Kidney capillary endothelial cell (primary cell): ENCODE measurements at places on chromosomes 1 and 21.

DNA sequence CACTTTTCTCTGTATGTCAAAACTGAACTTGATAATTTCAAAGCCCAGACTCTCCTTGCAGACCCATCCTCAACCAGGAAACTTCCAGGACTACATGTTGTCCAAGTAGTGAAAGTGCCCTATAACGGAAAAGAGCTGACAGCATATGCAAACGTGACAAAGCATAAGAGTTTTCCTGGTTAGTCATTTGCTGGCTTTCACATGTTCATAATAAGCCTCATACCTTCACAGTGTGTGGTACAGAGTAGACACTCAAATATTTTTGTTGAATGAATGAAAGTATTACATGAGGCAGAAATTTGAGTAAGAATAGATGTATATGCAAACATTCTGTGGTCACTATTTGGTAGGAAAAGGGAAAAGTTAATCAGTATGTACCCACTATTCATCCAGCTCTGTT lies 473.3 kb downstream of the MRPL39 start:
- DNase-seq, result no peak

DNA sequence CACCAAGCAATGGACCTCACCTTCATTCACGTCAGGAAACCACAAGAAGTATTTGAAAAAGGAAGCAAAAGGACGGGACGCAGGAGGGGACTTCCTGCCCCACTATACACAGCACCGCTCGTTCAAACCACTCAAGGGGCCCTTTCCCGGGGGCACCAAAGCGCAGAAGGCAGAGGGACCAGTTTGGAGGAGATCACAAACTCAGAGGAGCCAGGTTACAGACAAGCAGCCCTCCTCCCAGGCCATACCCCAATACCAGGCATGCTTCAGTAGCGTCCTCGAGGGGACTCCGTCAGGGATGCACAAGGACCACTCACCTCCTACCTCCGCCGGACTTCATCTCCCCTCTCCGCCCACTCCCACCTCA lies 685 bp downstream of the CRTC2 start:
- DNase-seq, result no peak

DNA sequence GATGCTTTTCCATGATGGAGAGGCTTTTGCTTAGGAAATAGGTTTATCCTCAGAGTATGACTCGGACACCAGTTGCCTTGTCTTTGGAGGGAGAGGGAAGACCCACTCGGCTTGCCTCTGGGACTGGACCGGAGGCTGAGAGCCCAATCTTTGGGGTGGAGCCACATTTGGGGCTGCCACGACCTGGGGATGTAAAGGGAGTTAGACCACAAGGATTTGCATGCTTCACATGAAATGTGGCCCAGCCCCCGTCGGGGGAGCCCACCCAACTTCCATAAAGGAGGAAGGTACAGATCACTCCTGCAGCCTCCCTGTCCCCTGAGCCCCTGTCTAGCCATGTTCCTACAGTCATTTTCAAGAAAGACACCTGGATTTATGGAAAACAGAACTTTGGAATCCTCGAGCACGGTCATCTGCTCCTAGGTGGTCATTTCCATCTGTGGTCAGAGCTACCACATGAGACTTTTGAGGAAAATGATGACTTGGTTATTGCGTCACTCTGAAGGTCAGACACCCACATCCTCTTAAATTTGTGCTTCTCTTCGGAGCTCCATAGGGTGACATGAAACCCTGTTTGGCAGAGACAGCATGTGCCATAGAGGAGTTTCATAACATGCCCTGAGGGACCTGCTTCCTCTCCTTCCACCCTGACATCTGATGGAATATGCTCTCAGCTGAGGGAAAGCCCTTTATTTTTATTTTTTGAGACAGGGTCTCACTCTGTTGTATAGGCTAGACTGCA lies 99.4 kb upstream of the SLC45A1 start:
- DNase-seq, result no peak

DNA sequence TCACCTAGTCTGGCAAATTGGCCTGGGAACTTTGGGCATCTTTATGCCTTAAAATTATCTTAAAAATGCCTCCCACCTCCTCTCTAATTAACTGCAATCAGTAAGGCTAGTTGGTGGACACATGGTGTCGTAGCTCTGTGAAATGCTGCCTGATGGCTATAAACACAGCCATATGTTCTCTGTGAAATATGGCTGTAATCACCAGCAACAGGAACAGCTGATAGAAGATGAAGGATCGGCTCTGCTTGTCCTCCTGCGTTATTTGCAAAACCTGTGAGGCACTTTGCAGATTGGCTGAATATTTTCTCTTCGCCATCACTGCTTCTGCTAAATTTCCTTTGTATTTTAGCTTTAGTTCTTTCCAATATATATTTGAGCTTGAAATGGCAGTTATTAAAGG lies 419.6 kb downstream of the RWDD3 start:
- no peak for DNase-seq

DNA sequence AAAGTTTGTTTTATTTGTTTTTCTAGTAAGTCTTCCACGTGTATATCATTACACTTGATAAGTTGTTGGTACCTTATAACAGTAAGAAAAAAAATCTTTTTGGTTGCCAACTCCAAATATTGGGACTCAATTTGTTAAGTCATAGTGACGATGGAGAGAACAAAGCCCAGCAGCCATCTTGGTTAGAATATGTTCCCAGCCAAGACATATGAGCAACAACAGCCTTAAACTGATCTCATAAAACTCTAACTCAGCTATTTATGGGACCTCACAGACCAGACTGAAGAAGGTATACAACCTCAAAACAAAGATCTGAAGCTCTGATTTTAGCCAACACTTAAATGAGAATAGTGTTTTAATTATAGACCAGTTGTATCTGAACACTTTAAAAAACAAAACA lies 281.3 kb downstream of the VAV3 start:
- no peak for DNase-seq

DNA sequence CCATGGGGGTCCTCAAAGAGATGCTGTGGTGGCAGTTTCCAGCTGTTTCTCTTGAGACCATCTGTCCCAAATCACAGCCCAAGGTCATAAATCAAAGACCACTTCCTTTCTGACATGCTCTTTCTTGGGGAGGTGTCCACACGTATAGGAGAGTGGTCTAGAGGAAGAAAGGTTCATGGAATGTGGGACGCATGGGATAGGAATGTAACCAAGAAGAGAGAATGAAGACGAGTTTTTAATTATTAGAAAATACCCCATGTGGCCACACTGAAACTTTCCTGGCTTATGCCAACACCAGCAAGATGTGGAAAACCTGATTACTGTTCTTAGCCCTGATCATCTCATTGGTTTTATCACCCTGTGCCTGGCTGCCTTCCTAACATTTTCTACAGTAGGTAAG lies 124.2 kb upstream of the IFFO2 start:
- no peak for DNase-seq

DNA sequence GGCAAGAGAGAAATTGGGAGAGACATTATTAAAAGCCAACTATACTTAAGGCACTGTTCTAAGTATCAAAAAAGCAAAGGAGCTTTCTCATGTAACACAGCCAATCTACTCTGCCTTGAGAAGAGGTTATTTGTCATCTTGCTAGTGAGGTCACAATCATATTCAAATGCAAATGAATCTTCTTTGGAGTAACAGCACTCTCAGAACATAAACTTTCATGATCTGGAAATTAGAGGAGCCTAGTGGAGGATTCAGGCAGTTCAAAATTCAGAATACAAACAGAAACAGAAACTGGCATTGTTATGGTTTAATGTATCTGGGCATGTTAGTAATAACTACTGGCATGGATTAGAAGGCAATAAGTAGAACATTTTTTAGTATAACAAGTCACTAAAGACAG lies 57.4 kb downstream of the ARID4B start:
- DNase-seq, result no peak

GRCh38 chr21:25870084-25870483 lies 135.3 kb downstream of the GABPA start:
- no peak for DNase-seq

GRCh38 chr1:88877382-88877825 lies 14.0 kb downstream of the GTF2B start:
- DNase-seq, result peak; percentile 35

GRCh38 chr1:92446546-92446945 lies 40.2 kb downstream of the GFI1 start:
- no peak for DNase-seq

DNA sequence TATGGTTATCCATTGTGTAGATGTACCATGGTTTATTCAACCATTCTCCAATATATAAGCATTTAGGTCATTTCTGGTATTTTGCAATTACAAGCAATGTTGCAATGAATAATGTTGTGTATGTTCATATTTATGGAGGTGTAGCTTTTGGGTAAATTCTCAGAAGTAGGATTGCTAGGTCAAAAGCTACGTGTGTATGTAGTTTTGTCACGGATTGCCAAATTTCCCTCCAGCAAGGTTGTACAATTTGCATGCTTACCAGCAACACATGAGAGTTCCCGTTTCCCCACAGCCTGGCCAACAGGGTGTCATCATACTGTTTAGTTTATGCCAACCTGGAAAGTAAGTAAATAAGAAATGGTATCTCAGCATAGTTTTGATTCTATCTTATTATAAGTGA lies 36.3 kb downstream of the IGSF5 start:
- no peak for DNase-seq

- DNase-seq, result no peak
These were observed 47.2 kb upstream of the PAX7 start for GRCh38 chr1:18583326-18583941.

DNA sequence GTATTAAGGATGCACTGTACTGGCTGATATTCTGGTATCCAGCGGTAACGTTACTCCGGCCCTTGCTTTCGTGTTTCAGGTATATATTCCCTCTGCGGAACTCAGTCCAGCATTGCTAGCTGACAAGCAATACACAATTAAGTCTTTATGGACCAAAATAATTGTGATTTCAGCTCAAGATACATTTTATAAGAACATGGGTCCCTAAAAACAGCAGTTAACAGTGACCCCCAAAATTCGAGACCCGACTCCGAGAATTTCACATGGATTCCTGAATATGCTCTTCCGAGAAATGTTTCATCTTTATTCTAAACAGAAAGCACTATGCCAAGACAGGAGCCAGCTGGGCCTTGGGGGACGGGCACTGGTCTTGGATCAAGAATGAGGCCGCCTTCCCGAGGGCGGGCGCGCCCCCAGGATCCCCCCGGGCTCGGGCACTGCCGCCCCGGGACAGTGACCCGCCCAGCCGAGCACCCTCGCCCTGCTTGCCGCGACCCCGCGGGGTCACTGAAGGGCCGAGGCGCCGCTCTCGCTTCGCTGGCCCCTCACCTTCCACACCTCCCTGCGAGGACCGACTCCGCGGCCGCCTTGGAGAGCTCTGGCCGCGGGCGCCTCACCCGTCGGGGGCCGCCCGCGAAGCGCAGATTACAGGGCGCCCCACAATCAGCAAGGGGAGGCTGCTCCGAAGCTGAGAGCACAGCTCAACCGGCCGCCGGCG lies 610 bp downstream of the SCYL3 start:
- DNase-seq, result peak; percentile 24

DNA sequence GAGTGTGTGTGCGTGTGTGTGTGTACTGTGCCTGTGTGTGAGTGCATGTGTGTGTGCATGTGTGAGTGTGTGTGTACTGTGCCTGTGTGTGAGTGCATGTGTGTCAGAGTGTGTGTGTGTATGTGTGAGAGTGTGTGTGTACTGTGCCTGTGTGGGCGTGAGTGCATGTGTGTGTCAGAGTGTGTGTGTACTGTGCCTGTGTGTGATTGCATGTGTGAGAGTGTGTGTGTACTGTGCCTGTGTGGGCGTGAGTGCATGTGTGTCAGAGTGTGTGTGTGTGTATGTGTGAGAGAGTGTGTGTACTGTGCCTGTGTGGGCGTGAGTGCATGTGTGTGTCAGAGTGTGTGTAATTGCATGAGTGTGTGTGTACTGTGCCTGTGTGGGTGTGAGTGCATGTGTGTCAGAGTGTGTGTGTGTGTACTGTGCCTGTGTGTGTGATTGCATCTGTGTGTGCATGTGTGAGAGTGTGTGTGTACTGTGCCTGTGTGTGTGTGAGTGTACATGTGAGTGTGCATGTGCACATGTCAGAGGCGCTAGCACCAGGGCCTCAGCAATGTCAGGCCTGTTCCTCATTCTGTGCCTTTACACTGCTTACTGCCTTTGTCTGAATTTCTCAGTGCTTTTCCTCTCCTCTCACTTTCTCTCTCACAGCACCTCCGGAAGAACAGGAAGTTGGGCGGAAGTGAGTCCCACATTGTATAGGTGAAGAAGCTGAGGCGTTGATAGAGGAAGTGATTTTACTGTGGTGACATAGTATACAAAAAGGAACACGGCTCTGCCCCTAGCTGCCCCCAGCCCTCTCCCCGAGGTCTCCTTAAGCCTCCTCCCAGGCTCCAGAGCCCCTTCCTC lies 4.9 kb downstream of the SLC5A9 start:
- DNase-seq, result peak; percentile 72

- DNase-seq, result peak; percentile 98
These were observed 11.6 kb downstream of the LMNA start for GRCh38 chr1:156126043-156126629.

- no peak for DNase-seq
These were observed 255.8 kb downstream of the RHOU start for GRCh38 chr1:228990906-228991569.

DNA sequence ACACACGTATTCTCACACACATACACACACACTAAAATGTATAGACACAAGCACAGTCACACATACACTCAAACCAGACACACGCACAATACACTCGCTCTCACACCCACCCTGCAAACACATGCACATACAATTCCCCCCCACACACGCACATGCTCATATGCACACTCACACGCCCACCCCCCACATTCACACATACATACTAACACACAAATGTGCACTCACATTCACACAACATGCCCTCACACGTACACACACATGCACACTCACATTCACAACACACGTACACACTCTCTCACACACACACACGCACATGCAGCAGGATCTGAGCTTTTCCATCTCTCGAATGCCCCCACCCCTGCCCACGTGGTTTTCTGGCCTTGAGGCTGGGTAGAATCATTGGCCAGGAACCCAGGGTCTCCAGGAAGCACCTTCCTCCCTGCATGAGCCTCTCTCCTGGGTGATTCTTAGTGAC lies 589.7 kb downstream of the PTPRU start:
- DNase-seq, result no peak

GRCh38 chr1:213507472-213508223 lies 456.6 kb downstream of the RPS6KC1 start:
- DNase-seq, result no peak

DNA sequence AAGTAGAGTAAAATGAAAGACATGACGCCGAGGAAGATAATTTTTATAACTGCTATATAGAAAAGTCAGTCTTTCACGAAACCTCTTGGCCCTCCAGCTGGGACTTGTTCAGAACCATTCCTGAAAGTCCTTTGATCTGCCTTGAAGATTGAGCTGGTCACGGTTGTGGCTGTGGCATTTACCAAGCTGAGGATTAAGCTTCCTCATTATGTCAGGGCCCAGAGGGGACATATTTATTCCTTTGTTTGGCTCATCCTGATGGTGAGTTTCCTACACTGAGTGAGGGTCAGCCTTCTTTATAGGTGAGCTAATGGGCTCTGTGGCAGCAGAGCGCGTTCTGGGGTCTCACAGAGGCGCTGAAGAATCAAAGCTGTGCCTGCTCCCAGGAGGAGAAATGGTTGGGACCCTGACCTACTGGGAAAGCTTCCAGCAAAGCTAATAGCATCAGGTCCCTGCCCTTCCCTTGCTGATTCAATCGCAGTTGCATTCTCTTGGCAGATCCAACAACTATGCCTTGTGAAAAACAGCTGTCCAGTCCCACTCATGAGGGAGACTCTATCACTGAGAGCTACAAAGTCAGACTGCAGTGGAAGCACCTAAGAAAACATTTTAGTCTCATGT lies 43.2 kb upstream of the PBX1 start:
- DNase-seq, result no peak
